ENCODE measurements at places on chromosomes 6 and 20.

DNA sequence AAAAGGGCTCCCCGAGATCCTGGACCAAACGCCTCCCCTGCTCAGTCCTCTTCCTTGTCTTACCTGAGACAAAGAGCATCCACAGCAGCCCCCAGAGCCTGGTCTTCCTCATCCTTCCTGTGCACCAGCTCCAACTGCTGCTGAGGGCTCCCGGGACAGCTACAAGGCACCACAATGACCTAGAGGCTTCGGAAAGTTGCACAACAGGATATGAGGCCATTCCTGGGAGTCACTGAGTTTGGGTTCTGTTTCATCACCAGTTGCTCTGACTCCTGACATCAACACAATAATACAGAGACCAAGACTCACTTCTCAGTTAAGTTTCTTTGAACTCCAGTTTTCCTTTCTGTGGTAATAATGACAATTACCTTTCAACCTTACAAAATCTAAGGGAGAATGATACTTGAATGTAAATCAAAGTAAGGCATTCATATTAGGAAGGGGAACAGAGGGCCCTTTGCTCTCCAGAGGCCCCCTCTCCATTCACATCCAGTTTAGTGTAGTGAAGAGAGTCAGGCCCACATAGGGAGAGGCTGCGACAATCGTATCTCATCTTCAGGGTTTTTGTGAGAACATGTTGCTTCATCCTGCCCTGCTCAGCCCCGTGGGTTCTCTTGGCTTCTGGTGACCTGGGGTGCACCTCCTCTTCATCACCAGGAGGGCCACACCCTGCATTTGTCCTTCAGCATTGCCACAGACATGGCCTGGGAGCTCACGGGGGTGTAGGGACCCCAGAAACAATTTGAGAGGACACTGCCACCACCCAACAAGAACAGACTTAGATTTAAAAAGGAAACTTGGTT lies at the start of gene TREM1:
TREM1 (minus strand) TSS at position 139 of the 803 bp plus-strand sequence; CDS start at position 112, 27 bp downstream.
- DNase-seq: no peak

DNA sequence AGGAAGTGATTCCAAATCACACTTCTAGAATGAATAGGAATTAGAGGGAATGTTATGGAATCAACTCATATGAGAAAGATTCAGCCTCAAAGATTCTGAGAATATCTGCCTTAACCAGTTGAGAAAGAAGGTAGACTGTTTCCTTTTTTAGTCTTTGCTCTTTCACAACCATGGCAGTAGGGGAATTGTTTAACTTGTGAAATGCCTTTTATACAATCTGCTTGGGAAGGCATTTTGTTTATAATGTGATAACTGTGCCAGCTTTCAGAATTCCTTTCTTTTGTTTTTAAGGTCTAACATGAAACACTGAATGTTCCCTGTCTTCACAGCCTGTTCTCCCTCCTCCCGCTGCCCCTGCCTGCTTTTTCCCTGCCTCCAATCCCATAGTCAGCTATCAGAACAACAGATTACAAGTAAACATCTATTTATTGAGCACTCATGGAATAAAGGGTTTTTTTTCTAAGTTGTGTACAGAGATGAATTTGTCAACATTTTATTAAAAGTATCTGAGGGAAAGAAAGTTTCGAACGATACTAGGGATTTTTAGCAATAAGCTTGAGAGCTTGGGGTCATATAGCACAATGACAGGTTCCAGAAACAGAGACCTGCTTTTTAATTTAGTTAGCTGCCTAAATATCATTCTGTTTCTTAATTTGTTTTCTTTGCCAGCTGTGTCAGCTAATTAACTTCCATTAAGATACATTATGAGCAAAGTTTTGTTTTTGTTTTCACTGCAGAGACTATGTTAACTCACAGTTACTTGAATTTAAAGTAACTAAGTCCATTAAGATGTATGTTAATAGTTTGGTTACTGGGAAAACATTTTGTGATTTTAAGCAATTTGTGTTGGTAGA lies 28.3 kb upstream of the FBXO30 start:
- no peak for DNase-seq

GRCh38 chr6:316753-317038 lies 24.4 kb downstream of the DUSP22 start:
- DNase-seq: no peak

- peak; percentile 6 for DNase-seq
These were observed 168.7 kb upstream of the PRSS16 start for GRCh38 chr6:27078734-27079357.

DNA sequence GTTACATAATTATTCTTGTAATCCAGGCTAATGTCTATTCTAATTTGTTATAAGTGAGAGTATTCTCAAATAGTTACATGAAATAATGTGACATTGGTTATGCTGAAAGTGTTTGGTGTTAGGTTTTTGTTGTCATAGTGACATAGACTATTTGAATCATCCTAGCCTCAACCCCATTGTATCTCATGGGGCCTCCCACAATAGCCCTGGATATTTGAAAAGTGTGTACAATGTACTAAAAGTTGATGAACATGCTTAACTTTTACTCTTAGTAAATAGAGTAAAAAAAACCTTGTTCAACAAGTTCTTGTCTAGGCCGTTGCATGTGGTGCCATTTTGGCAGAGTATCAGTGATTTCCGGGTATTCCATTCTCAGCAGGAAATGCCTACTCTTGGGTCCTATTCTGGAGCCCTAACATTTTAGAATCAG lies 83.0 kb downstream of the RTN4IP1 start:
- no peak for DNase-seq

GRCh38 chr6:29082457-29082856 lies 4.7 kb downstream of the OR2B3 start:
- DNase-seq: no peak

DNA sequence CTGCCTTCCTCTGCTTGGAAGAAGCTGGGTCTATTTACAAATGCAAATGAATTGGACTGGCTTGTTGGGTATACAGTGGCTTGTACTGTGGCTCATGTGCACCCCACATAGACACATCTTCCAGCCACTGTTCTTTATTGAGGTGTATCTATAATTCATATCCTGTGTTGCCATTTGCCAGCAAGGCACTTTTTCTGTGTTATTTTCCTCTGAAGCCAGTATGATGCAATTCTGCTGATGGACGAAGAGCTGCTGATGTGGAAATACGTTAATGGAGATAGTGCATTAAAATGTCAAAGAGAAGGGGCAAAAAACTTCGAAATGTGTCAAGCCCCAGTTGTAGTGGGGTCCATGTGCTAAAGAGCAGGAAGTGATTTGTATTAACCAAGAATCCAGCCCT lies 167.5 kb downstream of the TMEM242 start:
- no peak for DNase-seq

- no peak for DNase-seq
These were observed 40.9 kb upstream of the SMOC2 start for GRCh38 chr6:168400037-168400436.

DNA sequence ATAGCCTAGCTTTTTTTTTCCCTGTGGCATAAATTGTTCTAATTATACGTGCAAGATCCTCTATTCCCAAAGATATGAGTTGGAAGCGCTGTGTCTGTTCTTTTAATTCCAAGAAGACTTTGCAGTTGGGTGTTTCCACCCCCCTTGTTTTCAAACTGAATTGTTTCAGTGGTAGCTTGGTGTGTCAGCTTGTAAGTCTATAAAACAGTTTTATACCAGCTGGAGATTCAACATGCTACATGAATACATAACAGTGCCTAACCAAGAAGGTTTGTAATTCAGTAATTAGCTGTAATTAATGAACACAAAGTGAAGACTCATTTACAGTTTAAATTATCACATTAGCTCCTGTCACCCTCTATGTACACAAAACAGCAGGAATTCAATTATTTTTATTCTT lies 154.0 kb downstream of the ZNF217 start:
- no peak for DNase-seq

DNA sequence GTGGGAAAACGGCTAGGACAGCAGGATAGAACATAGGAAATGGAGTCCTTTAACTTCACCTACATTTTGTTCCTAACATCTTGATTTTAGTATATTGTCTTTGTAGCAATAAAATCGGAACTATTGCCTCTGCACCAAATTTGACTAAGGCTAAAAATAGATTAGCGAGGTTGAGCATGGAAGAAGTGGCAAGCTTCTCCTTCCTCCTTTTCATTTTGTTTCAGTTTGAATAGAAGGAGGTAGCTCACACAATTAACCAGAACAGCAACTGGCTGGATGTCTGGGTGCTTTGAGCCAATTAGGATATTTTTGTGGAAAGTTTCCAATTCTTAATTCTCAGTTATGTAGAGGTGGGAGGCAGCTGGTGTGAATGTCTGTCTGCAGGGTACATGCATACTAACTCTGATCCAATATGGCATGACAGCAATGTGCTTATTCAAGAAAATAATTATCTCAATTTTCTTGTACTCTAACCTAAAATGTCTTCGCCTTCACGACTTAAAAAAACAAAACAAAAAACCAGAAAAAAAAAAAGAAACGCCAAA lies 3.1 kb upstream of the HECA start:
- DNase-seq: no peak

GRCh38 chr6:4924661-4925271 lies 79.1 kb downstream of the RPP40 start:
- DNase-seq: no peak

DNA sequence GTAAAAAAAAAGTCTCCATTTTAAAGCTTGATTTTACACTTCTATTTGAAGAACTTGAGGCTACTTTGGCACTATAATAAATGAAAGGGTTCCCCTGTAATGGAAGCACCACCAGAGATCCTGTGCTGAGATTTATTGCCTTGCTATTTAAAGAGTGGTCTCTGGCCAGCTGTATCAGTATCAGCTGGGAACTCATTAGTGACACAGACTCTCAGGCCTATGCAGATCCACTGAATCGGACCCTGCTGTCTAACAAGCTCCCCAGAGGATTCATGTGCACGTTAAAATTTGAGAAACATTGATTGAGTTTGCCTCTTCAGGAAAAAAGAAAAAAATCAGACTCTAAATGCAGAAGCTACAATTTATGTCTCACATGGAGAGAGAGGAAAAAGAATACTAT lies 299.9 kb upstream of the BMP2 start:
- DNase-seq: no peak

GRCh38 chr6:100726666-100727065 lies 154.5 kb downstream of the ASCC3 start:
- DNase-seq: no peak

DNA sequence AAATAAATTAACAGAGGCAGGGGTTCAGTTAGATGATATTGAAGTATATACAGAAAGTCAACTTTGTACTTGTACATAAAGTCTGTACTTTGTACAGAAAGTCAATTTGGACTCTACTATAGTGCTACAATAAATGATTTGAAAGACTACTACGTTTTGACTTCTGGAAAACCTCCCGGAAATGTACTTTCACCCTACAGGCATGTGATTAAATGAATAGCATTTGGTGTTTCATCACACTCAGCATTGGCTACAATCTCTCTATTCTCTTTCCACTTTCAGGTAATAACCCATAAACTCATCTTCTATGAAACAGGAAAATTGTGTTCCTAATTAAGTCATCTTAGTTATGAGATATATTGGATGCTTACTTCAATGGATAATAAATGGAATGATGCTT lies 25.6 kb upstream of the MC3R start:
- no peak for DNase-seq

DNA sequence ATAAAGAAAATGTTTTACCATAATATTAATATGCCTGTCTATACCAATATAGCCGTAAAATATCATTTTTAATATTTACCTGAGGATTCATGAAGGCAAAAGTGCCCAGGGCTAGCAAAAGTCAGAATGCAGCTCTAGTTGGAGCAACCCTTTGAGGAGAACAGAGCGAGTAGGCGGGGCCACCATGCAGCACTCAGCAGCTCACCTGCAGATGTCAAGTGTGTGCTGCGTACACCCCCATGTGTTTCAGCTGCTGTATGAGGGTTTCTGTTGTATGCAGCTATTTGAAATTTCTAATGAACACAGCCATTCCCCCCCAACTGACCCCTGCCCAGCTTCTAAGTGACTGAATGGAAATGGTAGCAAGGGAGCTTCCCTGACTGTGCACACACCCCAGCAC lies 508.0 kb downstream of the QKI start:
- DNase-seq: no peak

- no peak for DNase-seq
These were observed 46.3 kb downstream of the GNAS start for GRCh38 chr20:58898629-58899408.

DNA sequence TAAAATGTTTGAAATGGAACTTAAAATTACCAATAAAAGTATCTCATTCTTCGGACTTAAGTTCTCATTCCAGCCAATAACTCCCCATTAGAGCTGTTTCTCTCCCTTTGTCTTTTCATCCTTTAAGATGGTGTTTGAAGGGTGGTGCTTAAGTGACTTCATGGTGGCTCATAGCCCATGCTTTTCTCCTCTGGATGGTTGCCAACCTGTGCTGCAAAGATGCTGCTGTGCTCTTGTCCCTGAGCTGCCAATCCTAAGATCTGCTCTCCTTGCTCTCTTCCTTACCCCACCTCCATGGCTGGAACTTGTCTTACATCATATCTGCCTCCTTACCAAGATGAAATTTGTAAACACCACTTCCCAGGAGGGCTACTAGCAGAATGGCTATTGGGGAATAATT lies 31.6 kb upstream of the PNRC1 start:
- DNase-seq: no peak

- no peak for DNase-seq
These were observed 31.1 kb upstream of the BLCAP start for GRCh38 chr20:37558779-37559178.

- DNase-seq: no peak
These were observed 42.7 kb downstream of the IRAK1BP1 start for GRCh38 chr6:78910010-78910409.

DNA sequence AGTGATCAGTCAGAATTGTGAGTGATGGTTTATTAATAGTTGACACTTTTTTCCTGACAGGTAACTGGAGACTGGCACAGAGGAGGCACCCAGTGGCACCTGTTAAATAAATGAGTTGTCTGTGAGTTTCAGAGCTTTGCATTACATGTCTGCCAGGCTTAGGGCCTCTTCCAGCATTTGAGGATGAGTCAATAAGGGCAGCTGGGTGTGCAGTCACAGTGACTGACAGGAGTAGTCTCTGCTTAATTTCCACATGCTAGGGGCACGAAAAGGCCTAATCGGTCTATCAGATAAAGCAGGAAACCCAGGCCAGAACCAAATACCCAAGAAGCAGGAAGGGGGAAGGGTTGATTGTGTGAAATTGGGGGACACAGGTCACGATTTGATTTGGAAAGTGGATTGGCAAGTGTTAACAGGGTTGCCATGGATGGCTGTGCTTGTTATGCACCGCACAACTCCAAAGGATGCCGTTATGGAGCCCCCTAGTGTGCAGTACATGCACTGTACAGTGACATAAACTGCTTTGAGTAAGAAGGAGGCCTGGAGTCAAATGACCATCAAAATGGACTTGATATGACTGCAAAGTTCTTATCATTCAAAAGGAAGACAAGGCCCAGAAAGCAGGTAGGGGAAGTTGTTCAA lies 111.9 kb upstream of the GGTLC1 start:
- DNase-seq: peak; percentile 38

- DNase-seq: no peak
These were observed 127.0 kb upstream of the LRFN2 start for GRCh38 chr6:40714143-40714542.

Data from activated effector memory CD4-positive, alpha-beta T cell treated with Interleukin-2 at 50 U/mL for 16 hours (primary cell).